ENCODE measurements at places on chromosomes 6 and 20.

DNA sequence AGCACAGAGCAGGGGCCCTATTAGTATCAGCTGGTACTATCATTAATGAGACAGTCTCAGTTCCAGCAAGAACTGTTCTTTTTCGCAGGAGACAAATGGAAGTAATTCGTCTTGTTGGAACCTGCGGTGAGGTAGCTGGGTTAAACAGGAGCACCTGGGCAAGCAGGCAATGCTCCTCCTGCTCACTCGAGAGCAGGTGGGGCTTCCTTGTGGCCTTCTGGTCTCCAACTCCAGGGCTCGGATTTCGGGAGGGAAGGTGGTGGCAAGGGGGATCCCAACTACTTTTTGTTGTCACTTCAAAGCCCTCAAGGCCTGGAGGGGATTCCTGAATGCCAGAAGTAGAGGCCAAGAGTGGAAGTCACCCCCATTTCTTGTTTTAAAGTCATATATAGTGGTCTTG is 1.3 kb upstream of the SPEF1 start:
- DNase-seq: no peak

DNA sequence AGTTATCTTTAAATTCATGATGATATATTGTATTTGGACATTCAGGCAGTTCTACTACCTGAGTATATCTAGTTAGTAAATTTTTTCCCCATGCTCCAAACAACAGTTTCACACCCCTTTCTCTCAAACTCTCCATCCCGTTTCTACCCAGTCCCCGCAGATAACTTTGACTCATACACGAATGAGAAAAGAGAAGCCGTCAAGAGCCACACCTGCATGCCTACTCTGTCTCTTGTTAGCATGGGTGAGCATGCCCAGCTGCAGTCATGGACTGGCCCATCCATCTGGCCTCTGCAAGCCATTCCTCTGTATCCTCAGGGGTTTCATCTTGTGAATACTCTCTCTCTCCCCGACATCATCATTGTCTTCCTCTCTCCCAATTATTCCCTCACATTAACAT is 41.5 kb downstream of the MYB start:
- no peak for DNase-seq

- DNase-seq: no peak
Measured at GRCh38 chr6:31173406-31173805, 2.9 kb upstream of the POU5F1 start.

DNA sequence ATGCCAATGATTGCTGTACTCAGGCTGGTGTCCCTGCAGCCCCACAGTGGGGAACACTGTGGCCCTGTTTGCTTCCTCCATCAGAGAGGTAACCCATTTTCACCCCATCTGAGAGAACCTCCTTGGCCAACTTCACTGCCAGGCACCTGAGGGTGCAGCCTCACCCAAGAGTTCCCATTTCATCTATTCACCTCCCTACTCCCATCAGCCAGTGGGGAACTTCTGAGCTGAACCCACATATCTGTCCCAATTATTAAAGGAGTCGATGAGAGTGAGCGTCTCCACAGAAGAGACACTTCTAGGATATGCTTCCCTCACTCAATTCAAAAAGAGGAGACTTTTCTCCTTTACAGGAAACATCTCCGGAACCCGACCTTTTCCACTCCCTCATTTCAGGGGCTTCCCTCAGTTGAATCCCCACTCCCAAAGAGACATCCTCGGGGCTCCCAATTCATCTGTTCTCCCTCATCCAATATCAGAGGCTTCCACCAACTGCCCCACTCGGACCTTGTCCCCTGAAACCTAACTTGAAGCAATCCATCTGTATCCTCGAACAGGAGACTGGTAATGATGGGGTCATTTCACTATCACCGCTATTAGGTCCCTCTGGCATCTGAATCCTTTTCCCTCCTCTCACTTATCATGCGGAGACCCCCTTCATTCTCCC is 988 bp downstream of the UBE2V1 start:
- DNase-seq: no peak

DNA sequence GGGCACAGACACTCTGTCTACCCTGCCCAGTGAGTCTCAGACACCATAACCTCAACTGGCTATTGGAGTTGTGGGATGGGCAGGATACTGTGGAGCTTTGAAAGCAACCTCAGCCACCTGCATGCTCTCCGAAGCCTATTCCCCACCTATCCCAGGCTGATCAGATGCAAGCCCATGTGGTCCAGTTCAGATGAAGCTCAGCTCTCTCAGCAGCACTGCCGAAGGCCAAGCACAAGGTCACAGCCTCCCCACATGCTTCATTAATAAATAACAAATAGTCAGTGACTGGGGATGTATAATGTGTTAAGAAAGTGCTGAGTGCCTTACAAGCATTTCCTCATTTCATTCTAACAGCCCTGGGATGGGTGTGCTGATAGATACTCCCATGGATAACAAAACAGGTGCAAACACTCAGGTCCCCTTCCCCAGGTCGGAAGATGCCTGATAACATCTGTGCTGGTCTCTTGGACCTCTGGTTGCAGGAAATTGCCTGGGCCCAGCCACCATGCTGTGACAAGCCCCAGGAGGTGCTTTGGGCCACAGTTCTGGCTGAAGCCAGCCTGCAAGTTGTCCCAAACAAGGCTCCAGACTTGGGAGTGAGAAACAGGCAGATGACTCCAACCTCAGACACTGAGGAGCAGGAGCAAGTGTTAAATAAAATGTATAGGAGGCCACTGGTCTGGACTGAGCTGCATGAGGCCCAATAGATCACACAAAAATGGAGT is 3.7 kb downstream of the ACSS1 start:
- no peak for DNase-seq

- DNase-seq: no peak
Measured at GRCh38 chr20:40333591-40333990, 355.4 kb downstream of the MAFB start.

DNA sequence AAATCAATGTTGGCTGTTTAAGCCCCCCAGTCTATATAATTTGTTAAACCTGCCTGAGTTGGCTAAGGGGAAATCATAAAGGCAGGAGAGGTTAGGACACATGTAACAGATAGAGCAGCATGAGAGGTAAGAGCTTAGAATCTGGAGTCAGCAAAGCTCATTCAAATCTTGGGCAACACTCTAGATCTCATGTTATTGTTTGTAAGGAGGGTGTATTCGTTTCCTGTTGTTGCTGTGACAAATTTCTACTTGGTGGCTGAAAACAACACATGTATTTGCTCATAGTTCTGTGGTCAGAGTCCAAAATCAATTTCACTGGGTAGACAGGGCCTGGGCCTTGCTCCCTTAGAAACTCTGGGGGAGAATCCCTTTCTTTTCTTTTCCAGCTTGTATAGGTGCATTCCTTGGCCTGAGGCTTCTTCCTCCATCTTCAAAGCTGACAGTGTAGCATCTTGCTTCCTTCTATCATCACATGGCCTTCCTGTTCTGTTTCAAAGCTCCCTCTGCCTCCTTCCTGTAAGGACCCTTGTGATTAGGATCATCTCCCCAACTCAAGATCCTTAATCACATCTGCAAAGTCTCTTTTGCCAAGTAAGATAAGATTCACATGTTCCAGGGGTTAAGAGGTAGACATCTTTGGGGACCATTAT is 4.4 kb downstream of the LY86 start:
- DNase-seq: no peak

DNA sequence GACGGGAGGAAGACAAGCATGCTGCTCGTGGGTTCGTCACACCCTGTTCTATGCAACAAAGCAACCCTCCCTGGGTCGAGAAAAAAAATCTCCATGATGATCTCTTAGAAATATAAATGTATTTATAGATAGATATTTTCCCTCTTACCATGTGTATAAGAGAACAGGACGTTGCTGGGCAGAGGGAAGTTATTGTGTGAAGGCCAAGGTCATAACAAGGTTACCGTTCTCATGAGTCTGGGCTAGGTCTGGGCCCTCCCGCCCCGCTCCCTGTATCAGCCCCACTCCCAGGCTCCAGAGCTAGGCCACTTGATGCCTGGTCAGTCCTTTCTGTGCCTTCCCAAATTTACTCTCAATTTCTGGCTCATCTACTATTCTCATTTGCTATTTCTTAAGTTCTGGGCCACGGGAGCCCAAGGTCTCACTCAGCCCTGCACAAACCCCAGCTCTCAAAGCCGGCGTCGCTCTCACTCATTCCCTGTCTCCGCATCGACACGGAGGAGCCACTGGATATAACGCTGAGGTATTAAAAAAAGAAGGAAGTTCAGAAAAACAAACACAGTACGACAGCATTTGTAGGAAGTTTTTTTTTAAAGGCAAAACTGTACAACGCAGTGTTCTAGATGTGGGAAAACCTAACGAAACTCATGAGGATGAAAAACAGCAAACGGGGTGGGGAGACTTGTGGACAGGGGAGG is 96.8 kb downstream of the PSMG4 start:
- DNase-seq: no peak

- no peak for DNase-seq
Measured at GRCh38 chr6:93083337-93084230, 335.8 kb downstream of the EPHA7 start.

DNA sequence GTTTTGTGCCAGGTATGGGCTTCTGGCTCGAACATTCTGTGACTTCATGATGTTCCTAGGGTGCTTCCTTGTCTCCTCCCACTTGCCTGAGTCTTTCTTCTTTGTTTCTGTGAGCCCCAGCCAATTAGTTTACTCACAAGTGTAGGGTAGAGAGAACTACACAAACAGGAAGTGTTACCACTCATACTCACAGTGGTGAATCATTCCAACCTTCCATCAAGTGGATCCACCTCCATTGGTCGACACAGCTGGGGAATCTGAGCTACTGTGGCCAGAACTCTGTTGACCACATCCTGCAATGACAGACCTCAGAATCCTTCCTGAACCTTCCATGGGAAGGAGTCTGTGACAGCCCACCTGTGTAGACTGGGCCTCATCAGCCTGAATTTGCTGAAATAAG is 76.8 kb downstream of the UNC5CL start:
- no peak for DNase-seq

- DNase-seq: no peak
Measured at GRCh38 chr20:24033151-24033550, 44.6 kb upstream of the GGTLC1 start.

GRCh38 chr6:167291623-167292300 is 647 bp downstream of the UNC93A start:
- DNase-seq: no peak

- no peak for DNase-seq
Measured at GRCh38 chr6:85402071-85402470, 47.8 kb upstream of the NT5E start.

DNA sequence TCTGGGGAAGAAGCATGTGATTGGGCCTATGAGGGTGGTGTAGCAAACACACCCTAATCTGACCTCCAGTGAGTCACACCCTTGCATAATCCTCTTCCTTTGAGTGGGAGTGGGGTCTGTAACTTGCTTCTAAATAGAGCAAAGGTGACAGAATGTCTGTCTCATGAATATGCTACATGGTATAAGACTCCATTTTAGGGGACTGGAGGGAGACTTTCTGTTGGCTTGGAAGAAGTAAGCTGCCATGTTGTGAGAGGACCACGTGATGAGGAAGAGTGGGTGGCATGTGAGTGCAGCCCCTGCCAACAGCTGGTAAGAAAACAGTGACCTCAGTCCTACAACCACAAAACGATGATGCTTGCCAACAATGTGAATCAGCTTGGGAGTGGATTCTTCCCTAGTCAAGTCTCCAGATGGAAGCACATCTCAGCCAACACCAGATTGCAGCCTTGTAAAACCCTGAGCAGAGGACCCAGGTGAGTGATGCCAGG is 3.7 kb downstream of the AK9 start:
- no peak for DNase-seq
